Activated CD4-positive, alpha-beta T cell treated with anti-CD3 and anti-CD28 coated beads, Interleukin-2, amount 50 U/mL, for 1 hour (primary cell): ENCODE measurements at places on chromosomes 1 and 21.

- no peak for DNase-seq
Observed at GRCh38 chr1:171248841-171249240, 547 bp downstream of the FMO1 start.

DNA sequence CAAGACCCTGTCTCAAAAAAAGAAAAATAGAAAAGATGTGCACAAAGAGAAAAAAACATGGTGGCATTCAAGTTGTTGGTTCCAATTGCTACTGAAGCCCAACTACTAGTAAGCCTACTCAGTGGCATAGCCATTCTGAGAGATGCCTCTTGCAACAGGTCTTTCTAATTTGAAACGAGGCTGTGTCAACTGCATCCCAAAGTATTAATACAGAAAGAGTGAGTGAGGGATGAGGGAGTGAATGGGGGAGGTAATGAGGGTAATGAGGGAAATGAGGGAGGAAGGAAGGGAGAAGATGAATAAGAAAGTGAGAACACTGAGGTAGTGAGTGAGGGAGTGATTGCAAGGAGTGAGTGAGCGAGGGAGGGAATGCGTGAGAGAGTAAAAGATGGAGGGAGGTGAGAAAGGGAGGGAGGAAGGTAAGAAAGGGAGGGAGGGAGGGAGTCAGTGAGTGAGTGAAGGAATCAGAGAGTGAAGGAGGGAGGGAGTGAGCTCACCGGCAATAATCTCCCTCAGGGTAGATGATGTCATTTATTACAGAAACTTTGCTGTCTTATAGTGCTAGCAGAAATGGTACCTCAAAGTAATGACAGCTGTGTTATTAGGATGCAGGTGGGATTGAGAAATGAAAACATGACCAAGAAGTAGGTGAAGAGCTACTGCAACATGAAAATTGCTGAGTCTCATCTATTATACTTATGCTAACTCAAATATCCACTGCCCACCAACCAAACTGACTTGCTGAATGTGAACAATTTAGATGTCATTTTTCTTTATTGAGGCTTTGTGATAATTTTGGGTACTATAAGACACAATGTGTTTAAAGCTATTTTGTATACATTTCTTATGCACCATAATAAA is 75.6 kb upstream of the ADAM30 start:
- DNase-seq: no peak

- DNase-seq: peak; percentile 68
Observed at GRCh38 chr1:54810153-54810942, 9.2 kb upstream of the TTC22 start.

DNA sequence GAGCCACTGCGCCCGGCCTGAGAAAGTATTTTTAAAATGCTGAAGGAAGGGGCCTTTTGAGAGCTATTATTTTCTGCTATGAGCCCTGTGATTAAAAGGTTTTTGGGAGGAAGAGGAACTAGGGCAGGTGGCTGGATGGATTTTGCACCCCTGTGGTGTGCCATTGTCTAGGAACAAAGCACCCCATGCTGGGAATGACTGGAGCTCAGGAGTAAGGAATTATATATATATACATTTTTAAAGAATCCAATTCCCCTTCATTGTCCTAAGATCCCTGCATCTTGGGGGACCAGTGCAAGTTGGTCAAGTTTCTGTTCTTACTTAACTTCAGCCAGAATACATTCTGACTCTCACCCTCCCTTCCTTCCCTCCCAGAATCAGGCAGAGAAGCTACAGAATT is 91.6 kb downstream of the ZNF648 start:
- DNase-seq: no peak

- DNase-seq: no peak
Observed at GRCh38 chr1:177010211-177010825, 154.2 kb downstream of the ASTN1 start.

DNA sequence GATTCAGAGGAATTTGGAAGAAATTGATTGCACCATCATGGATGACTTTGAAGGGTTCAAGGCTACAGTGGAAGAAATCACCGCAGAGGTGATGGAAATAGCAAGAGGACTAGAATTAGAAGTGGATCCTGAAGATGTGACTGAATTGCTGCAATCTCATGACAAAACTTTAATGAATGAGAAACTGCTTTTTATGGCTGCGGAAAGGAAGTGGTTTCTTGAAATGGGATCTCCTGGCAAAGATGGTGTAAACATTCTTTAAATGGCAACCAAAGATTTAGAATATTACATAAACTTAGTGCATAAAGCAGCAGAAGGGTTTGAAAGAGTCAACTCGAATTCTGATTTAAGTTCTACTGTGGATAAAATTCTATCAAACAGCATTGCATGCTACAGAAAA is 698.6 kb downstream of the PLA2G4A start:
- DNase-seq: no peak

DNA sequence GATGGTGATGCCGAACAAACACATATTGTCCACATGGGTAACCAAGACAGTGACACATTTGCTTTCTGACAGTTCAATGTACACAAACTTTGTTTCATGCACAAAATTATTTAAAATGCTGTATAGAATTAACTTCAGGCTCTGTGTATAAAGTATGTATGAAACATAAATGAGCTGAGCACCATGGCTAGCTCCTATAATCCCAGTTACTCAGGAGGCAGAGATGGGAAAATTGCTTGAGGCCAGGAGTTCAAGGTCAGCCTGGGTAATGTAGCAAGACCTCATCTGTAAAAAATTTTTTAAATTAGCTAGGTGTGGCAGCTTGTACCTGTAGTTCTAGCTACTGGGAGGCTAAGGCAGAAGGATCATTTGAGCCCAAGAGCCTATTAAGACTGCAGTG is 19.2 kb upstream of the RC3H1 start:
- DNase-seq: no peak

- DNase-seq: no peak
Observed at GRCh38 chr1:67847466-67847865, 14.2 kb upstream of the GNG12 start.

GRCh38 chr1:58895559-58896145 is 111.8 kb upstream of the JUN start:
- DNase-seq: no peak

DNA sequence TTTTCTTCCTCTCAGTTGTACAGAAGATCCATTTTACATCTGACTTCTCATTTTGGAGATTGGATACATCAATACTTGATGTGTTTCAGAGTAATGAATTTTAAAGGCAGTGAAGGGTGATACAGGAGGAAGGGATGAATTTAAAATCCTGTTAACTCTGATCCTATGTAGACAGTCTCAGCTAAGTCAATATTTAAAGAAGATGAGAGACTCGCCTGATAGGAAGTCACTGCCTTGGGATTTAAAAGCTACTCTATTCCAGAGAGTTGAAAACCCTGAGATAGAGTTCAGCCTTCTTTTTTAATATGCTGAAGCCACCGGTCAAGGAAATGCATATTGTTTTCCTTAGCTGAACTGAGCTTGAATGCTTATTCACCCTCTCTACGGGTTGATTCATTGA is 42.7 kb downstream of the HUNK start:
- DNase-seq: no peak

- no peak for DNase-seq
Observed at GRCh38 chr1:182817802-182818201, 21.3 kb upstream of the DHX9 start.

DNA sequence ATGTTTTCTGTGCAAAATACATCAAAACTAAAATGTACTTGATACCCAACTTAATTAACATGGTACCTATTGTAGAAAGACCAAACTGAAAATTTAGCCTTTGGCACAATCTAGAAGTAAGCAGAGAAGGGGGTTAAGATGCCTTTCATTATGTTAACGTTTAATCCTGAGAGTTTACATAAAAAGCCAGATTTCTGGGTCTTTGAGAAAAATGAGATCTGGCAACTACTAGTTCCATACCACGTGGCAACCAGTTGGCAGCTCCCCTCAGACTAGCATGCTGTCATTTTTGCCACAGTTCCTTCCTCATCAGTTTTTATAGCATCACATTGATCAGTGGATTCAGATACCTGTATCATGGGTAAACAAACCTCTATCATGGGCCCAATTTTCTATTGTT is 1.5 kb downstream of the RO60 start:
- DNase-seq: no peak

- DNase-seq: no peak
Observed at GRCh38 chr1:43280692-43281091, 4.7 kb downstream of the C1orf210 start.

- no peak for DNase-seq
Observed at GRCh38 chr1:56502700-56503245, 76.6 kb downstream of the PLPP3 start.

GRCh38 chr1:30919025-30919881 is 10.7 kb upstream of the SDC3 start:
- DNase-seq: no peak

- DNase-seq: no peak
Observed at GRCh38 chr1:80181418-80181817, 1174.9 kb upstream of the ADGRL4 start.

DNA sequence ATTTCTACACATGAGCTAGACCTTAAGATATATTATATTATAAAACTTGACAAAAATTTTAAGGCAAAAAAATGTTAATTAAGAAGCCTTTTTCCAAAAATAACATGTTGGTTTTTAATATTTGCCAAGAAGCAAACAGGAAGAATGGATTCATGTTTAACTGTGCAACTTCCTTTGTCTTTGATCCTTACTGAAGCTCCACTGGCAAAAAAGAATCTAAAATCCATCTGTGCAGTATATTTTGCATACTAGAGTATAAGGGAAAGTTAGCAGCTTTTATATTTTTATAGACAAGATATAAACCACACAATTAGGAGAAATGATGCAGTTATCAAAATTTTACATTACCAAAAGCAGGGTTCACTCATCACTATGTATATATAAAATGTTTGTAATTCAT is 76.9 kb upstream of the RGS18 start:
- no peak for DNase-seq

- DNase-seq: no peak
Observed at GRCh38 chr21:44436111-44436611, 19.1 kb upstream of the LRRC3 start.

DNA sequence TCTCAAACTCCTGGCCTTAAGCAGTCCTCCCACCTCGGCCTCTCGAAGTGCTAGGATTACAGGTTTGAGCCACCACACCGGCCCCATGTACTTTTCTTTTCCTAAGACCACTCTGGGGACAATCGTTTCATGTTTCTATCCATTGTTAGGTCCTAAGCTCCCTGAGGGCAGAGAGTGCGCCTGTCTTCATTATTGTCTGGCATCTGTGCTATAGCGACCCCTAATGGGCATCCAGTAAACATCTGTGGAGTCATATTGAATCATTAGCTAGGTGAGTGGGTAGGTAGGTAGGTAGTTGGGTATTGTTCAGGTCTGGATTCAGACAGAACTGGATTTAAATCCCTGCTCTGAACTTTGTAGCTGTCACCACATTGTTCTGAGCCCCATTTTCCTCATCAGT is 66.1 kb downstream of the TMEM53 start:
- no peak for DNase-seq

DNA sequence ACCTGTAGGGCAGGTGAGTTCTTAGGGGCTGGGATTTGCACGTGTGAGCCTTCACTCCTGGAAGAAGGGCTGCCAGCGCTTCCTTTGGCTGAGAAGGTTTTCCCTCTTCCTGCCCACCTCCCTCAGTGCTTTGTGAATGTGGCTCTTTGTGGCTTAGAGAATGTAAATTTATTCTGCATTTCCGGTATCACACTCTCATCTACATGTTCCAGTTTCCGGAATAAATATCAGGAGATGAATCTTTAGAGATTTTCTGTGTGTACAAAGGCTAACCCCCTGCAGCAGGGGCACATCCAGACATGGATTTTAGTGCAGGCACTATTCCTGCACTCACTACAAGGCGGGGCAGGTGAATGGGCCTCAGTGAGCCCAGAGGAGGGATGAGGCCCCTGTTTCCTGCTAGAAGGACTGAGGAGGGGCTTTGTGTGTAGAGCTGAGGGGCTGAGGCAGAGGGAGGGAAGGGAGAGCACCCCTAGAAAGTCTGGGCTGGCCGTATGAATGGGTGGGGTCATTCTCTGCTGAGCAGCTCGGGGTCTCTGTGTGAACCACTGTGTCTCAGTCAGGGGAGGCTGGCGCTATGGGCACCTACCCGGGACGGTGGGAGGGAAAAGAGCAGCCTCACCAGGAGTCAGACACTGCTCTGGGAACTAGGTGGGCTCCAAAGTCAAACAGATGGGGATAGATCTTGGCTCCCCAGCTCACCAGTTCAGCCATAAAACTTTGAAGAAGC is 207.5 kb downstream of the MATN1 start:
- DNase-seq: no peak

- no peak for DNase-seq
Observed at GRCh38 chr1:193355178-193355577, 168.8 kb upstream of the B3GALT2 start.

- no peak for DNase-seq
Observed at GRCh38 chr1:243791586-243792267, 58.3 kb downstream of the AKT3 start.

DNA sequence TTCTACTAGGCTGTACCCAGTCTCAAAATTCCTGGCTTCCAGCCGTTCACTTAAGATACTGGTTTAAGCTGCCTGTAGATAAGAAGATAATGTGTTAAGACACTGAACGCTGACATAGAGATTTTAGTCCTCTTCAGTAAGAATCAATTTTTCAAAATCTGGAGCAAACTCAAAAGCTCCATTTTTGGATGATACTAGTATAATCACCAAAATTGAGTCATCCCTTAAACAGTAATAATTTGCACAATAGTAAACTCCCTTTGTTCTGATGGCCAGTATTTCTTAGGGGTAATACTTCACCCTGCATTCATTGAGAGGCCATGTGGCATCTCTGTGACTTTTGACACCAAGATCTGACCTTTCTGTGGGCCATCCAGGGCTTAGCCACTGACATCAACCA is 299.8 kb upstream of the USP25 start:
- DNase-seq: no peak

DNA sequence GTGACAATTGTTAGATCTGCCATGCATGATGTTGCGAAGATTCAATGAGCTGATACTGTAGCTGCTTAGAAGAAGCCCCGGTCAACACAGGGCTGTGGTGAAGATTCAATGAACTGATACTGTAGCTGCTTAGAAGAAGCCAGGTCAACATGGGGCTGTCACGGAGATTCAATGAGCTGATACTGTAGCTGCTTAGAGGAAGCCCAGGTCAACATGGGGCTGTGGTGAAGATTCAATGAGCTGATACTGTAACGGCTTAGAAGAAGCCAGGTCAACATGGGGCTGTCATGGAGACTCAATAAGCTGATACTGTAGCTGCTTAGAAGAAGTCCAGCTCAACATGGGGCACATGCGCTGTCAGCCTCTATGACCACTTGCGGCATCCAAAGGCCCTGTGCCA is 18.8 kb upstream of the BACE2 start:
- DNase-seq: no peak

GRCh38 chr21:22889445-22889844 is 1891.2 kb downstream of the NCAM2 start:
- no peak for DNase-seq

DNA sequence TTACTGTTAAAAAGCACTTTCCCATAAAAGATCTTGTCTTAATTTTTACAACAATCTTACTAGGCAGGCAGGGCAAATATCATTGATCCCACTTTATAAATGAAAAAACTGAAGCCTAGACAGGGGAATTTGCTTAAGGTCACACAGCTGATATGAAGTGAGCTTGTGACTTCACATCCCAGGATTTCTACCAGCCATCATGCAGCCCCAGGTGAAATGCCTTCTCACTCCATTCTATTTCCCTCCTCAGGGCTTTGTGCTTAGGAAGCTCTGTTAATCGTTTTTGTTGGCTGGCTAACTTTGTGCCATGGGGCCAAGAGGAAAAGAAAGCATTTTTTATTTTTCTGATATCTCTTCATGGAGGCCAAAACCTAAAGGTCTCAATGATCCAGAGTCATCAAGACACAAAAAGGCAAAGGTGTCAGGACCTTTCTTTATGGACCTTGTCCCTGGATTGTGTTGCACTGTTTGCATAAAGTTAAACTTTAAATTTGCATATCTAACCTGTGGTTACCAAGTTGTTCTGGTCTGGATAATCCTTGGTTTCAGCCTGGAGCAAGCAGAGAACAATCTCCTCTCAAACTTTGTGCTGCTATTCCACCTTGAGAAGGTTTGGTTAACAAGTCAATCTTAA is 44.8 kb upstream of the ZNF326 start:
- DNase-seq: no peak
